ENCODE measurements at places on chromosomes 5 and 9.

DNA sequence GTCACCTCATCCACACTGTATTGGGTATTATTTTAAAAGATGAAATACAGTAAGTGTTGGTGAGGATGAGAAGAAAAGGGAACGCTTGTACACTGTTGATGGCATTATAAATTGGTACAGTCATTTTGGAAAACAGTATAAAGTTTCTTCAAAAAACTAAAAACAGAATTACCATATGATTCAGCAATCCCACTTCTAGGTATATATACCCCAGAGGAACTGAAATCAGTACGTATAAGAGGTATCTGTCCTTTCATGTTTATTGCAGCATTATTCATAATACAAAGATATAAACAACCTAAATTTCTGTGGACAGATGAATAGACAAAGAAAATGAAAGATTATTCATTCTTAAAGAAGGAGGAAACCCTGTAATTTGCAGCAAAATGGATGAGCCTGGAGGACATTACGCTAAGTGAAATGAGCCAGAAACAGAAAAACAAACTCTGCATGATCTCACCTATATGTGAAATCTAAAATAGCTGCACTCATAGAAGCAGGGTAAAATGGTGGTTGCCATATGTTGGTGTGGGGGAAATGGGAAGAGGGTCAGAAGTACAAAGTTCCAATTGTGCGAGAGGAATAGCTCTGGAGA is 191.6 kb downstream of the TRIM36 start:
- no peak for DNase-seq

DNA sequence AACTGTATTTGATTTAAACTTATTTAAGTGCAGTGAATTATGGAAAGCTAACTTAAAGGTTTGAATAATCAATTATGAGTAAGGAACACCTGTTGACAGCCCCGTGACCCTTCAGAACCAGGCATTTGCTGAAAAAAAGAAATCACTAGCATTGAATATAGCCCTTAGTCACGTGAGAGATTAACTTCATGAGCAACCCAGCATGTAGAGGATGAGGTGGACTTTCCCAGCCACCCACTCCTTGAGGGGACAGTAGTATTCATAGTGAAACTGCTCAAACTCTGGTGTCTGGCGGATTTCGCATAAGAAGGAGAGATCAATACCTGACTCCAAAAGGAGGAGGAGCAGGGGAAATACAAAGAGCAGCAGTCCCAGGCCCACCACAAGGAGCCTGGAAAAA is 184.8 kb upstream of the RASEF start:
- DNase-seq = no peak

GRCh38 chr9:7879551-7880245 is 80.1 kb upstream of the DMAC1 start:
- DNase-seq = no peak

GRCh38 chr5:175466700-175467318 is 11.6 kb upstream of the SFXN1 start:
- no peak for DNase-seq

- DNase-seq = no peak
Observed at GRCh38 chr9:127975376-127976315, 5.1 kb downstream of the EEIG1 start.

- DNase-seq = no peak
Observed at GRCh38 chr9:129411501-129412175, 209.3 kb downstream of the C9orf50 start.

- DNase-seq = no peak
Observed at GRCh38 chr5:116507941-116508655, 66.5 kb downstream of the SEMA6A start.

DNA sequence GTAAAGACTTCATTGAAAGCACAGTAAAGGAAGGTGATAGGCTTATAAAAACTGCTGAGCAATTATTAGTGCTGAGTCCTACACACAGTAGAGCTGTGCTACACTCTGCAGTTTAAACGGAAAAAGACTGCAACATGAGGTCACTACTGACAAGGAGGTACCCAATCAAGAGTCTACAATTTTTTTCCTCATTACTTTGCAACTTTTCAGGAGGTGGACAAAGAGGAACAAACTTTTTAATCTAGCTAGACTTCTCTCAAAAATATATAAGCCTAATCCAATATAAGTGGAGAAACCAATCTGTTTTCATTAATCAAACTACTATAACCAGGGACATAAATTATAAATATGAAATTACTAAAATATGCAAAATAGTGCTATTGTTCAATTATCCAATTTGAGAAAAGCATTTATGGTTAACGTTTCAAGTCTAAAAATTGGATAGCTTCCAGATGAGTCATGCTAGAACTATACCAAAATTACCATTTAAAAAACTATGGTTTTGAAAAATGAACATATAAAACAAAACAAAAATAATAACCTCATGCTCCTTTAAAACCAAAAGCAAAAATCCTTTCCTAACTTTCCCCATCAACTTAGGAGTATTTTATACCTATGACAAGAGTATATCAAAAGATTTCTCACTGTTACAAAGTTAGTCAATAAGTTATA is 37.7 kb downstream of the FAM13B start:
- no peak for DNase-seq

DNA sequence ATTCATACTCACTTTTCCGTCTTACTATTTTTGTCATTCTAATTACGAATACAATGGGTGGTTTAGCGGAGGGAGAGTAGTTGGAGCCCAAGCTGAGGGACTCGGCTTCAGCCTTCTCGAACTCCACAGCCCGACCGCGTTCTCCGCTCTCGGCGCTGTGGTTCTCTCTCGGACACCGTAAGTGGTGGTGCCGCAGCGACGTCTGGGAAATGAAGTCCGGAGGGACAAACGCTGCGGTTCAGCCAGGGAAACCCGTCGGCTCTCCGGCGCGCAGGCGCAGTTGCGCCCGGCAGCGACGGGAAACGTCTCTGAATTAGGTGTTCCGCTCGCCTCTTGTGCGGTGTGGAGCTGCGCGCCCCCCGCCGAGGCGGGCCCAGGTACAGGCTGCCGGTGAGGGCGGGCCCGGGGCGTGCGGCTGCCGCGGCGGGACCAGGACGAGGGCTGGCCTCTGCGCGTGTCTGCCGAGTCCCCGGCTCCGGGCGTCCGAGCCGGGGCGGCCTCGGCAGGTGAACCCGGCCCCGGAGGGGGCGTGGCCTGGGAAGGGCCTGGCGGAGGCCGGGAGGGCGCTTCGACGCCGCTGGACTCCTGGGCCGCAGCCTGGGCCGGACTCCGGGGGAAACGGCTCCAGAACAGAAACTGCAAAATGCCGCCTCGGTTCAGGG is at the start of gene ZNF879:
ZNF879 (plus strand) TSS at position 277 of the 662 bp plus-strand sequence. CDS start 1,201 bp downstream, outside the sequence.
- peak; percentile 91 for DNase-seq

GRCh38 chr5:79961716-79962574 is 29.1 kb downstream of the MTX3 start:
- no peak for DNase-seq

GRCh38 chr9:72292874-72293607 is 72.0 kb downstream of the ZFAND5 start:
- no peak for DNase-seq

DNA sequence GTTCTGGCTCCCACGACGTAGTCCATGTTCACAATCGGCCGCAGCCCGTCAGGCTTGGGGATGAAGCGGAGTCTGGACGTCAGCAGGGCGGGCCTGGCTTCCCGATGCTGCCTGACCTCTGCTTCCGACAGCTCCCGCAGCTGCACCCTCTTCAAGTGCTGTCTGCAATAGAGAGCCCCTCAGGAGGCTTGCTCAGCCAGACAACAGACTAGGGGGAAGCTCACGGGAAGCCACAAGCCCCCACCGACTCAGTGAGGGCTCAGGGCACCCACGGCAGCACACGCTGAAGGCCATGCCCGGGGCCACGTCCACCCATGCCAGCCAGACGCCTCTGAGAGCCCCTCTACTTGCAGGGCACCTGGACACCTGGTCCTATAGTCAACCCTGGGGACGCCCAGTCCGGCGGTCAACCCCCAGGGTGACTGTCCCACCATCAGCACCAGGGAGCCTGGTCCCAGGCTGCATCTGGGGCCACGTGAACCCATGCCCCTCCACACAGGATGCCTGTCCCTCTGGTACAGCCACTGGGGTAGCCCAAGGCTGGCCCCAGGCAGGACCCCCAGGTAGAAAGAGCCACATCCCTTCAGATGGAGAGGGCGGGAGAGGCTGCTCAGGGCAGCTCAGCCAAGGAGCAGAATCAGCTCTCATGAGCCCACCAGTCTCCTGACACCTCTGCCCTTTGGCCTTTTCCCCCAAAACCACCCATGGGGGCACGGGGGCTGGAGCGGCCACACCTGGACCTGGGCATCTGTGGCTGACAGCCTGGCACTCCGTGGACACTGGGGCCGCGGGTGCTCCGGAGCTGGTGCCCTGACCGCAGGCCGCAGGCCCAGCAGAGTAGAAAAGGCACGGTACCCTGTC is 14.5 kb downstream of the TERT start:
- no peak for DNase-seq

DNA sequence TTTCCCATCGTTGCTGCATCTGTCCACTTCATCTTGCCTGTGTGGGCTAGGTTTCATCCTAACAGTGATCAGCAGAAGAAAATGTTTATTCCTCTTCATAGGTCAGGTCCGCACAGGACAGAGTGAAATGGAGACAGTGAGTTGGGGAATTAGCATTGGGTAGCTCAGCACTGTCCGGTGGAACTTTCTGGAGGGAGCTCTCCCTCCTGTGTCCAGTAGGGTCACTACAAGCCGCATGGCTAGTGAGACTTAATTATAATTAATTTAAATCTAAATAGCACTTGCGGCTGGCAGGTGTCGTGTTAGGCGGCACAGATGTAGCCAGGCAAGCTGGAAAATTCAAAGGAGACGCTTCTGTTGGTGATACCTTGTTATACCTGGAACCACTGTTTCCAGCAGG is 48.4 kb downstream of the CFAP77 start:
- DNase-seq = no peak

DNA sequence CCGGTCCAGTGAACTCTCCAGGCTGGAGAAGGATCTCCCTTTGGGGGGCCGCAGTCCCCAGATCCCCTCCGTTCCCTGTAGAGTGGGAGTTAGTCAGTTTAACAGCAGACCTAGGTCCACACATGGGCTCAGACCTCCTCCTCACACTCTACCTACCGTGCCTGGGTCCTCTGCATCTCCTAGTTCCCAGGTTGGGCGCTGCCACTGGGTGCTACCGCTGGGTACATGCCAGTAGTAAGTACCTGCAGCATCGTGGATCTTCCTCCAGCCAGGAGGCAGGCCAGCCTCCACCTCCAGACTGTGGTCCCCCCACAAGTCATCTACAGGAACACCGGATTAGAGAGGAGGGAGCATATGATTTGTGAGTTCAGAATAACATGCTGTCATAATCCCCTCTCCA is 802 bp downstream of the APBB3 start:
- no peak for DNase-seq

DNA sequence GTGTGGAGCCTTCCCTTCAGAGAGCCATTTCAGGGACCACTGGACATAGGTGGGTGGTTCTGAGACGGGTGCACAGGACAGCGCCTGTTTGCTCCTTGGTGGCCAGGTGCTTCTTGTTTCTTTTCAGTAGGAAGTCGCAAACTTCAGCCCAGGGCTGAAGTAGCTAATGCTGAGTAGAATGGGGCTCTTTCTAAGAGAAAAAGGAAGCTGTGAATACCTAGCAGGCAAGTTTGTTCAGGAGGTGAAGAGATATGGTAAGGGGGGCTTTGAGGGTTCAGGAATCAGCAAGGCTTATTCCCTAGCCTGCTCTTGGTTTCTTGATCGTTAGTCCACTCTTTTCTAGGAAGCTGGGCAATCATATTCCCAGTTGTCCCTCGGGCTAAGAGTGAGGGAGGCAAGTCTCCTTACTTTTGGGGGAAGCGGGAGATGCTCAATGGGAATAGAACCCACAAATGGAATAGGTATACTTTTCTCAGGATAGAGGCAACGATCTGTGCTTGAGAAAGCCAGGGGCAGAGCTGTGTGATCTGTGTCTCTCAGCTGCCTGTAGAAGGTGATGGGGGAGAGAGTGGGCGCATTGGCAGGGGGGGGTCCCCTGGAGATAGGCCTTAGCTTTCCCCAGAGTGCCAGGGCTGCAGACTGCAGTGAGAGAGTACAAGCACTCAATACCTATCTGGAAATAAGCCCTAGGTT is 1.9 kb upstream of the PURA start:
- DNase-seq = no peak

GRCh38 chr9:134644725-134645606 is 3.4 kb downstream of the COL5A1 start:
- DNase-seq = no peak

DNA sequence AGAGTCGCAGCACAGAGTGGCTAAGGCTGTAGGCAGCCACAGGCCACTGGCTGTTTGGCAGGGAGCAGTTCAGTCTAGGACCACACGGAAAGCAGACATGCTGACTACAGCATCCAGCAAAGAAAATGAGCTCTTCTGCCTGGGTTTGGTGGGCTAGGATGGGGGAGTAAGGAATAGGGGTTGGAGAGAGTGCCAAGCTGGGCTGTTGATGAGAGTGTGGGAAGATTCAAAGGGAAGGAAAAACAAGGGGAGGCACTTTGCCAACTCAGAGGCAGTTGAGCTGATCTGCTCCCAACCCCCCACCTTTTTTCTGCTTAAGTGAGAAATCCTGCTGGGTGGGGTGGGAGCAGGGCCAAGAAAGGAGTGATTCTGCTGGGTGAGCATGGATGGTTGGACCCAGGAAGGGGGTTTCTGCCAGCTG is 35.9 kb downstream of the SVEP1 start:
- no peak for DNase-seq

DNA sequence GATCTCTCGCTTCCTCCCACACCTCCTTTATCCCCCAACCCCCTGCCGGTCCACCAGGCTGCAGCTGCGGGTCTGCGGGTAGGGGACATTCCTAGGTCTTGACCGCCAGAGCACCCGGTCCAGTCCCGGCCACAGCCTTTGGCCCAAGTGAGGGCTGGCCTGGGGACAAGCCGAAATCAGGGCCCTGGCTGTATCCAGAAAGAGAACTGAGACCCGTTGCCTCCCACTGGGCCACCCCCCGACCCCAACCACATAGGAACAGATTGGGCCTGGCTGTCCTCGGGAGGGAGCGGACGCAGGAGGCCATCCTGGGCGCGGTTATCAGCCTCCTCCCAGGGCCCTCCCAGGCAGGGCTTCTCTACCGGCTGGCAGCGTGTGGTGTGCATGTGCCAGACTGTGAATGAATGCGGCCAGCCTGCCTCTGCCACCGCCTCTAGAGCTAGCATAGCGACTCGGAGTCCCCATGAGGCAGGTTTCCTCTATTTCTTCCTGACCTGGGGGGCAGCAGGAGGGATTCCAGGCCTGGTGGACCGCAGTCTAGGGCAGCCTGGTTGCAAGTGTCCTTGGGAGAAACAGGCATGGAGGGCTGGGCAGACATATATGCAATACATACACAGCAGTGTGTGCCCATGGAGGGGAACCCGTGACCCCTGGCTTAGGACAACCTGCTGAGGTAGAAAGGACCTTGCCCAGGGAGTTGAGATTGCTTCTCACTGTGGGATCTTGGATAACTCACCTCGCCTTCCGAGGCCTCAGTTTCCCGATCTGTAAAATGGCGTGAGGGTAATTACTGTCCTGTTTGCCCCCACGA is 1.2 kb downstream of the N4BP3 start:
- DNase-seq = no peak

DNA sequence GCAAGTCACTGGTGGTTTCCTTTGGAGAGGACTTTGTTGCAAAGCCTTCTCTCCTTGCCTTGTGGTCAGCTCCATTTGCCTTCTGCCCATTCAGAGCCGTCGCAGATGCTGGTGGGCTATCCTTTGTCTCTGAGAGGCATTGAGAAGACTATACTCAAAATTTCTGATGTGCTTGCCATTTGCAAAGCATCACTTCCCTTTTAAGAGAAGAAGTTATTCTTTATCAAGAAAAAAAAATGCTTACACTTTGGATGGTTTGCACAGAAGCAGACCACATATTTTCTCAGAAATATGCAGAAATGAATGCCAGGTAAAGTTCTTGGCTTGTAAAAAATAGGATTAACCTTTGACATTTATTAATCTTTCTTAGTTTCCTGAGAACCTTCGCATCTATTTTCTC is 195.8 kb upstream of the KLF4 start:
- DNase-seq = no peak

All from activated naive CD4-positive, alpha-beta T cell (primary cell).